ENCODE measurements at places on chromosomes 3 and 15. TPM values are rescaled to one million over a fixed set of nuclear protein-coding genes. Genes with fewer than 3 reads are reported as not detected.

DNA sequence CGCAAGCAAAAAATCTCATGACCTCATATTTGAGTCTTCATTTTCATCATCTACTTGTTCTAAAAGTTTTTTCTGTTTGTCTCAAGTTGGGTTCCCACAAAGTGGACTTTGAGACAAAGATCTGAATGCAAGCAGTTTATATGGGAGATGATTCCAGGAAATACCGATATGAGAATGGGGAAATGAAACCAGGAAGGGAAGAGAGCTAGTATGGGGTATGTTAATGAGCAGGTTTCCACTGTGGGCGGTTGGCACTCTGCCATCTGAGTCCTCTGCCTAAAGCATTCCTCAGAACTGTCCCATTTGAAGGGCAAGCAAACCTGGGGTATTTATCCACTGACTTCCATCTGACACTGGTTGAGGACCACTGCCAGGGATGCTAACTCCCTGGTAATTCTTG lies 8.8 kb downstream of the ADPRH start:
- DNase-seq, result no peak

Gene RAB8B
- total RNA-seq, result 20.9 TPM

- no peak for DNase-seq
Observed at GRCh38 chr3:178663201-178663934, 127.1 kb downstream of the KCNMB2 start.

Gene OIP5
- 21.8 TPM for total RNA-seq

- no peak for DNase-seq
Observed at GRCh38 chr3:168878655-168879054, 782.9 kb upstream of the GOLIM4 start.

DNA sequence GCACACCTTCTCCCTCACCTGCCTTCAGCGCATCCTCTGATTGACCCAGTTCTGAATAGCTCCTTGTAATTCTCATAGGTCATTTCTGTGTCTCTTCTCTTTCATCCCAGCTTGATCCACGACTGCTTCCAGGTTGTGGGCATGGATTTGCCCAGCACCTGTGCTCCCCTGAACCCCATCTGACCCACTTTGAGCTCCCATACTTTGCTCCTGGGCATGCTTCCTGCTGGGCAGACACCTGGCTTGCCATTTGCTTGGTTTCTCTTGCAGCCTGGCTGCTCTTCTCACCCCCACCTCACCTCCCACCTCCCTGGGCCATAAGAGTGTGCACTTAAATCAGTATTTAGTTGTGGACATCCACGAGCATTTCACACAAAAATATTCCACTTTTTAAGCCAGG lies 635.5 kb downstream of the TBL1XR1 start:
- DNase-seq, result no peak

DNA sequence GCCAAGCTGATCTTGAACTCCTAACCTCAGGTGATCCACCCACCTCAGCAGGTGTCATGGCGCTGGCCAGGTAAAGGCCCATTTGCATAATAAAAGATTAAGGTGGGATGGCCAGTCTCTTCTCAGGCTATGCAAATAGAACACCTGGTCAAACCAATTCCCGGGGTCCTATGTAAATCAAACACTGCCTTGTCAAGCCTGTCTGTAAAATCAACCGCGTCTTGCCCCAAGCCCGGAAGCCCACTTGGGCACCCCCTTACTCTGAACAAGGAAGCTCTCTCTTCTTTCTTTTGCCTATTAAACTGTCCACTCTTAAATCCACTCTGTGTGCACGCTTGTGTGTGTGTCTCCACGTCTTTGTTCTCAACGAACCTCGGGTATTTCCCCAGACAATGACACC lies 13.0 kb upstream of the POC1A start:
- no peak for DNase-seq

DNA sequence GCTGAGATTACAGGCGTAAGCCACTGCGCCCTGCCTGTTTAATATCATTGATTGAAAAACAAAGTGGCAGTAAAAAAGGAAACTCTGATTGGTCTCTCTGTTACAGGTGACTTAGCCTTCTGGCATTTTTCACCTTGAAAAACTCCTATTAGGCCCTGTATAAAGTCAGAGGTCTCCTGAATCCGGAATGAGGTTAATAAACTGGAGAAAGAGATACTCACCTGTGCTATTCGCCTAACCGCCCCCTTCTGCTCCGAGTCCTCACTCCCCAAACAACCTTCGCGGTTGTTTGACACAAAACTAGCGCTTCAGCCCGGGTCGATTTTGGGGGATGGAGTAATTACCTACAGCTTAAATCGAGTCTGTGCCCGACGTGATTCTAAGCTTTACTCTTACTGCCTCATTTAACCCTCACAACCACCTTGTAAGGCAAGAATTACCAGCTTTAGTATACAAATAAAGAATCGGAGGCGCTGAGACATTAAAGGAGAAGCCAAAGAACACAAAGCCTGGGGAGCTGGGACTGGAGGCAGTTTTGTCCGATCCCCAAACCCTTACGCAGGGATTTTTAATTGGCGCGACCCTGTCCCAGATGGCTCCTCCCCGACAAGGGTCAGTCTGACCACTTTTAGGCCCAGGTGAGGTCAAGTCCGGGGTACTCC lies 441 bp downstream of the CEP70 start:
- no peak for DNase-seq

DNA sequence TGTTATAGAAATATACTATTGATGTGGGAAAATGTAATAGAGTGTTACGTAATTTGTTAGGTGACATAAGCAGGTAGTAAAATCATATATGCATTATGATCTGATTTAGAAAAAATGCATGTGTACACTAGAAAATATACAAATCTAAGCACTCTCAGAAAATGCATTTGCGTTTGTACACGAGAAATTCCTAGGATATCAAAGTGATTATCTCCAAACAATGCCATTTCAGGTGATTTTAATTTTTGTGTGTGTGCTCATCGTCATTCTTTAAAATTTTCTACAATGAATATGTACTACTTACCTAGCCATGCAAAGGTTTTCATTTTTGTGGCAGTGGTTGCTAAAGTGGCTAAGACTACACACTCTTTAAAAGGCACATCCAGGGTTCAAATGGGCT lies 140.8 kb upstream of the RAD18 start:
- DNase-seq, result no peak

Gene BCL2A1
- 1.2 TPM for total RNA-seq

Gene PSTPIP1
- total RNA-seq, result not detected

Gene C3orf85
- total RNA-seq, result not detected
